Stimulated activated CD4-positive, alpha-beta T cell treated with anti-CD3 and anti-CD28 coated beads, Interleukin-2, amount 100 ng/mL, for 4 hours (primary cell): ENCODE measurements at places on chromosomes 2 and 18.

DNA sequence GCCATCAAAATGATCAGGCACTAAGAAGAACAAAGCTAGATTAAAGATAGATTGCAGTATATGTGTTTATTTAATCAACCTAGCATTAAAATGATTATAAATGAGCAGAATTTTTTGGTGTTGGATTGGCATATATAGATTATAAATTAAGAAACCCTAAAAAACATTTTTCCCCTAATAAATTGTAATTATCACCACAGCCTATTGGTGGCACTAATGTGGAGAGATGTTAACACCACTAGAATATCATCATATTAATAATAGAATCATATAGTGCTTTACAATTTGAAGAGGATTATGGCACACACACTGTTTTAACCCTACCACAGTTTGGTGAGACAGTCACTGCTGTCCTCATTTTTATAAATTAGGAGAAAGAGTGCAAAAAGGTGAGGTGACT is 112.4 kb upstream of the RND3 start:
- DNase-seq = no peak

DNA sequence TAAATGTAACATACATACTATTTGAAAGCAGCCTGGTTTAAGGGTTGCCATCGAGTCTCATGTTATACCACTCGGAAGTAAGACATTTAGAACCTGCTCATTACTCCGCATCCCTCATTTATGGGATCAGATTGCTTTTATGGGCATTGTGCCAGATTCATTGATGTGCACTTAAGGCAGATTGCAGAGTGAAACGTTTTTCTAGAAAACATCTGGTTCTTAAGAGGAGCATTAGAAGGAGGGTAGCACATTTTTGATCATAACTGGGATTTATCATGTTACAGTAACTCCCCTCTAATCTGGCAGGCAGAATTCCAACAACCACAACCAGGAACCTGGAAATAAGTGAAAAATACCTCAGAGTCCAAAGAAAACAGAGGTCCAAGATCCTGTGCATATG is 74.2 kb upstream of the GALNT3 start:
- DNase-seq = no peak

- DNase-seq = no peak
These were observed 35.9 kb upstream of the WDSUB1 start for GRCh38 chr2:159322419-159322818.

DNA sequence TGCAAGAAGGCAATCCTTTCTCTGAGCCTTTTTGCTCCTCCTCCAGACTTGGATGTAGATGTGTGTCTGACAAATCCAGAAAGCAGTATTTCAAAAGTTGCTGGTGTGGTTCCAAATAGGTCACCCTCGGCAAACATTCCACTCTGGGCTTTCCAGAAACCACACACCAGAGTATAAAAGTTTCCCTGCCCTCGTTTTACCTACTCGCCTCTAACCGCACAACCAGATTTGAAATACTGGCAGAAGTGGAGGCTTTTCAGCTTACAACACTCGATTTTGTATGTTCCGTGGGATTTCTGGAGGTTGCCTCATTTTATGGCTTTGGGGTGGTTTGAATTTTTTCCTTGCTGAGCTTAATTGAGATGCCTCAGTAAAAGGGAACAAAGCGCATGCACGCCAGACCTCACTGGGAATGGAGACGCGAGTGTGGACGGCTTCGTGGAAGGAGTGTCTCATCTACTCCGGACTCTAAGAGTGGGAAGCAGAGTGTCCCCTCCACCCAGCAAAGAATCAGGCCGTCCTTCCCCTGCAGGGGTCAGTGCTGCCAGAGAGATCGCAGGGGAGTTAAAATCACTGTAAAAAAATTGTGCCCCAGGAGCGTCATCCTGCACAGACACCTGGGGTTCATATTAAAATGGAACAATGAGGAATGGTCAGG is 44.0 kb upstream of the RPL31 start:
- no peak for DNase-seq

DNA sequence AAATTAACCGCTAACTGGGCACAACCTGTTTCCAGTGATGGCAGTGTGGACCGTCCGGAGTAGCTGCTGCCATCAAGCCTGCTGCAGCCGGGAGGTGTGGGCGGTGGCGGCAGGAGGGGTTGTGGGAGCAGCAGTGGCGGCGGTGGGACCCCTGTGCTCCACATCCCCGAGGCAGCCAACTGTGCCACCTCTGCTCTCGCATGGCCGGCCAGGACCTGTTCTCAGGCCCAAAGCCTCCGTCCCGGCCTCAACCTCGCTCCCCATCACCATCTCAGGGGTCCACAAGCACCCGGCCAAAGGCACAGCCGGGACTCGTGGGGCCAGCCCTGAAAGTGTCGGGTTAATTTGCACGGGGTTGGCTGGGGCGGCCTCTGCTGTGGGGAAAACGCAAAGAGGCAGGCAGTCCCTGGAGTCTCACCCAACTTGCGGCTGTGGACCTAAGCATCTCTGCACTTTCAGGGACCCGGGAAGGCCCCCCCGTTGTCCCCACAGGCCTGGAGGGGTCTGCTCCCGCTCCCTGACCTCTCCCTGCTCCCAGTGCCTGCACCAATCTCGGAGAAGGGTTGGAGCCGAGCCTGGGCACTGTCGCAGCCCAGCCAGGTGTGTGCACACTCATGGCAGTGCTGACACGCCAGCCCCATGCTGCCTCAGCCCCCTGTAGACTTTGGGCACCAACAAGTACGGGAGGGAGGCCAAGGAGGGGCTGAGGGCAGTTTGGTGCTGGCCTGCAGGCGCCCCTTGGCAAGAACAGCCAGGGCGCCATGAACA is 44.4 kb upstream of the PEX13 start:
- no peak for DNase-seq

DNA sequence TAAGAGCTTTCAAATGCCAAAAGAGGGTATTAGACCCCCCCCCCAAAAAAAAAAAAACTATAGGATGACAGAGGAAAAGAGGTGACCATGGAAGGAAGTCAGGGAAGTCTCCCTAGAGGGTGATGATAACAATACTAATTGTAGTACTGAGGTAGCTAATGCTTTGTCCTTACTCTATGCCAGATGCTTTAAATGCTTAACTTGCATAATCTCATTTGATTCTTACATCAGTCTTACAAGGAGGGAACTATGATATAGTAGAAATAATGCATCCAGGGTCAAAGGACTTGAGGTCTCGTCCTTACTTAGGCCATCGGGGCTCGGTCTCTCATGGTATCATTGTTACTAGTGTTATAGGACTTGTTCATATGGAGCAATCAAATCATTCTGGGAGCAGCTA is 9.1 kb downstream of the IDH1 start:
- no peak for DNase-seq

- DNase-seq = no peak
These were observed 75.2 kb upstream of the CTDP1 start for GRCh38 chr18:79604205-79604912.

DNA sequence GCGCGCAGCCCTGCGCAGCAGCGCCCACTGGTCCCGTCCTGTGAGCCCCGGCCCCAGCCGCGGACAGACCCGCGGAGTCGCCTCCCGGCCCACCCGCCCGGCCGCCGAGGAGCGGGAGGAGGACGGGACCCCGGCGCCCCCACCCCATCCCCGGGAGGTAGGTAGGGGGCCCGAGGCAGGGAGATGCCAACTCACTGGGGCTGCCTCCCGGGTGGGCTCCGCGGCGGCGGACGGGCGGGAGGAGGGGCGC is 160 bp downstream of the SPTBN1 start:
- DNase-seq = no peak

- no peak for DNase-seq
These were observed 740.3 kb upstream of the HS6ST1 start for GRCh38 chr2:129058981-129059380.

DNA sequence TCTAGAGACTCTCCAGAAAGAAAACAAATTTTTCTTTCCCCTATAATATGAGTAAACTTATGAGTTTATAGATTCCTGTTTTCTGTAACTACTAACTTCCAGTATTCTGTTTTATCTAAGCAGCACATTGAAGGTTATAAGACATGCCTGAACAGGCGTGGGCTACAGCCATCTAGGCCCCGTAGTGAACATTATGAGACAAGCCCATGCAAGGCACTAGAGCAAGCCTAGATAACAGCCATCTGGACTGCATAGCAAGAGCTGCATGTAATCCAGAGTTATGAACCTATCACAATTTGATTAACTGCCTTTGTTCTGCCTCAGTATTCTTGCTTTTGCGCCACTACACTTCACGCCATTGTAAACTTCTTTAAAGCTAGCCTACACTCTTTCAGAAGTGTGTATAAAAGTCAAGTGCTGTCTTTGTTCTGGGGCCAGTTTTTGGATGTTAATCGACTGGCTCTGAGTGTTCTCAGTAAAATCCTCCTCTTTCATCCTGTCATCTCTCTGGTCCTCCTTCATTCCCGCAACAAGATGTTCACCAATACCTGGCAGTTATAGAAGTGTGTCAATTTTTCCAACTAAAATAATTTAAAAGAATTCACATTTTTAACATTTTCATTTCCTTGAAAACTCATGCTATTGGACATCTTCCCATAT is 3.0 kb upstream of the SULT1C3 start:
- no peak for DNase-seq

DNA sequence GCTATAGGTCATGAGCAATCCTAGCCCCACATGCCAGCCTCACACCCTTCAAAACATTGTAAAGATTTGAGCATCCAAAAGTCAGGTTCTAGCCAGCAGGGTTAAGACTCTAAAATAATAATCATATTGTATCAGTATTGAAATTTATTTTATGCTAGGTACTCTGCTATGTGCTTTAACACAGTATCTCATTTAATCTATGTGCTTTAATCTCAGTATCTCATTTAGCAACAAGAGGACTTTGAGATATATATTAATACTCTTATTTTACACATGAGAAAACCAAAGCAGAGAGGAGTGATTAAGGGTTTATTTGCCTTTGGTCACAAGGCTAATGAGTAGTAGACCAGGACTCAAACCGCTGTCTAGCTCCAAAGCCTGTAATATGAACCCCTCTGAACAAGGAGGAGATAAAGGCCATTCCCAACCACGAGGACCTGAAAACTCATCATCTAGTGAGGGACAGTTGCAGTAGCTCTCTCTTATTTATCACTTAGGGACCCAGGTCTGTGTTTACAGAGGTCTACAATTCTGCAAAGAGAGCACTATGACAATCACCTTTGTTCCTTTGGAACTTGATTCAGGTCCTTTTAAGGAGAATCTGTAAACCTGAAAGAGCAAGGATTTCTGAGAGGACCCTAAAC is 116.5 kb upstream of the SERTAD2 start:
- DNase-seq = no peak

DNA sequence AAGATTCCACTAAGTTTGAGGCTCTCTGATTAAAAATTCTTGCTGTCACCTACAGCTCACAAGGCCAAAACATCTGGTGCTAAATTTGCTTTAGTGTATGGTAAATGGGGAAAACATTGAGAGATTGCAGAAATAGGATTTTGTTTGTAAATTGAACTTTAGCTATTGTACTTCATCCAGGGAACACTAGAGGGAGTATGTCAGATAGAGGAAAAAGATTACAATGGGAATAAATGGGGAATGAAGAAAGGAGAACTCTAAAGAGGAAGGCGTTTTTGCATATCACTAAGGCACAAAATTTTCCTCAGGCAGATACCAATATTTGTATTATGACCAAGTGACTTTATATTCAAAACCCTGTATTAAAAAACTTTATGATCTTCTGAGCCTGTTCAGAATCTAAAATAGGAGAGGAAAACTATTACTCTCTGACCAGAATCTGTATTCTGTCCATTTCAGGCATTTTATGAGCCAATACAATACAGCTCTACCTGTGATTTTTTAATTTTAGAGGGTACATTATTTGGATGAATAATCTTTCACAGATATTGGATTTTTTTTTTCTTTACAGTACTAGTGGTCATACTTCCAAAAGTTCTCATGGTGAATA is 52.3 kb upstream of the ITGB6 start:
- DNase-seq = no peak

GRCh38 chr2:39448169-39448502 is 11.1 kb upstream of the MAP4K3 start:
- DNase-seq = no peak

DNA sequence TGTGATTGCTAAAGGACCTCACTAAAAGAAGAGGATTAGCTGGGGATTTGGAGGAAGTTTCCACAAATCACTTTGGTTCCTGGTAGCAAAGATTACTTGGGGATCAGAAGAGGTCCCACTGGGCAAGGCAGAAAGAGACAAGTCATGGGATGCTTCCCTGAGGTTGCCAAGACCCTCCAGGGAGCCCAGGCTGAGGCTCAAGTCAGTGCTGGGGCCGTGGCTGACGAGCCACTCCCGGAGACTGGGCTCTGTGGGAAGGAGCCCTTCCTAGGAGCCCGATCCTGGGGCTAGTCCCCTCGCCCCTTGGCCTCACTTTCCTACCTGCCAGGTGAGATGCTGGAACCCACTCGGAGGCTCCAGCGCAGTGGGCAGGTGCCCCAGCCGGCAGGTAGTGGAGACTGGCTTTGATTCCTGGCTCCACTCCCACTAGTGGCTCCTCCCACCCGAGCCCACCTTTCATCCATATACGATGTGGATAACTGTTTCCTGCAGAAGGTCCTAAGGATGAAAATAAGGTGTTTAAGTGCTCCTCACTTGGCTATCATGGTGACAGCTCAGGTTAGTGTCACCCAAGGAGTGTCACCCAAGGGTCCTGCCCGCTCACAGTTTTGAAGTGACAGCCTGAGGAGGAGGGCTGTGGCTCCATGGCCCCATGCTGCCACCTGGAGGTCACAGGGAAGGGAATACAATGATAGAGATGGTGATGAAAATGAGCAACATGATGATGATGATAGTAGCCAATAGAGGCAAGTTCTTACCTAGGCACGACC is 100.5 kb downstream of the CAPN13 start:
- DNase-seq = peak; percentile 66

DNA sequence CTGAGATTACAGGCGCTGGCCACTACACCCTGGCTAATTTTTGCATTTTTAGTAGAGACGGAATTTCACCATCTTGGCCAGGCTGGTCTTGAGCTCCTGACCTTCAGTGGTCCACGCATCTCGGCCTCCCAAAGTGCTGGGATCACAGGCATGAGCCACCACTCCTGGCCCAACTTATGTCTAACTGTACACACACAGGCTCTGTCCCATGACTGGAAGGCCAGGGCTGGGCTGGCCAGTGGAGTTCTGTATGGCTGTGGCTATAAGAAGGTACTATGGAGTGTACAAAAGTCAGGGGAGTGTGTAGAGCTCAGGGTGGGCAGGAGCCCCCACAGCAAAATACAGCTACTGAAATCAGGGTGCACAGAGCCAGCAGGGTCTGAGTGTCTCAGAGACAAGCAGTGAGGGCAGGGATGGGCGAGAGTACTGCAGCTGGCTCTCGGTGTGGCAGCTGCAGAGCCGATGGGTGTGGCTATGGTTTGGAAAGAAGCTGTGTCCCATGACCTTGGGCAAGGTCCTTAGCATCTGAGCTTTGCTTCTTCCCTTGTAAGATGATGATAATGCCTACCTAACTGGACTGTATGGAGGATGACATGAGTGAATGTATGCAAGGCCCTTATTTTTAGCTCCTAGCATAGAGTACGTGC is 10.4 kb upstream of the MSGN1 start:
- no peak for DNase-seq
